Fibroblast of mammary gland (primary cell): ENCODE measurements at places on chromosomes 5 and 9.
A peak's percentile ranks its signal among the peaks of the same experiment; 100 is the strongest.

GRCh38 chr5:119270960-119271757, 84.7 kb upstream of the TNFAIP8 start:
- DNase-seq: no peak

GRCh38 chr9:74379718-74380117, 117.4 kb upstream of the RORB start:
- peak; percentile 19 for DNase-seq

- no peak for DNase-seq
These were observed 650.0 kb upstream of the SGCD start for GRCh38 chr5:155676967-155677366.

DNA sequence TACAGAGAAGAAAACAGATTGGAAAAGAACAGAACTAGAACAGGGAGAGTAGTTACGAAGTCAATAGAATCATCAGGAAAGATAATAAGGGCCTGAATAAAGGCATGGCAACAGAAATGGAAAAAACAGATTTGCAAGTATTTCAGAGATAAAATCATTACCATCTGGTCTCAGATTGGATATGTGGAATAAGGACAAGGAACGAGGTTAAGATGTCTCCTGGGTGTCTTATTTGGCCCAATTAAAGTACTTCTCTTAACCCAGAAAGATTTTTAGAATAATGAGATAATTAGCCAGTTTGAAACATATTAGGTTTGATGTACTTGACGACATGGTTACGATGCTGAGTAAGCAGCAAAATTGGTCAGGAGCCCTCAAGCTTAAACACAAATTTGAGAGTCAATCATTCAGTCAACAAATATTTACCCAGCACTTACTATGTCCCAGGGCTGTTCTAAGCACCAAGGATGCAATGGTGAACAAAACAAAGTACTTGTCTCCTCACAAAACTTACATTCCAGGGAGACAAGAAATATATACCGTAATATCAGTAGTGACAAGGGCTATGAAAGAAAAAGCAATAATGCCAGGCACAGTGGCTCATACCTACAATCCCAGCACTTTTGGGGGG, 18.3 kb downstream of the RICTOR start:
- DNase-seq: no peak

GRCh38 chr9:36161187-36161586, 8.0 kb upstream of the CCIN start:
- peak; percentile 71 for DNase-seq

GRCh38 chr9:86322973-86323644, 31.1 kb downstream of the TUT7 start:
- peak; percentile 93 for DNase-seq

GRCh38 chr5:141186897-141187512, at the start of gene PCDHB9:
PCDHB9 (plus strand) TSS chr5:141187161; CDS start chr5:141187319, 158 bp downstream.
- DNase-seq: peak; percentile 16

GRCh38 chr9:16387382-16387781, 483.1 kb downstream of the BNC2 start:
- DNase-seq: peak; percentile 40

DNA sequence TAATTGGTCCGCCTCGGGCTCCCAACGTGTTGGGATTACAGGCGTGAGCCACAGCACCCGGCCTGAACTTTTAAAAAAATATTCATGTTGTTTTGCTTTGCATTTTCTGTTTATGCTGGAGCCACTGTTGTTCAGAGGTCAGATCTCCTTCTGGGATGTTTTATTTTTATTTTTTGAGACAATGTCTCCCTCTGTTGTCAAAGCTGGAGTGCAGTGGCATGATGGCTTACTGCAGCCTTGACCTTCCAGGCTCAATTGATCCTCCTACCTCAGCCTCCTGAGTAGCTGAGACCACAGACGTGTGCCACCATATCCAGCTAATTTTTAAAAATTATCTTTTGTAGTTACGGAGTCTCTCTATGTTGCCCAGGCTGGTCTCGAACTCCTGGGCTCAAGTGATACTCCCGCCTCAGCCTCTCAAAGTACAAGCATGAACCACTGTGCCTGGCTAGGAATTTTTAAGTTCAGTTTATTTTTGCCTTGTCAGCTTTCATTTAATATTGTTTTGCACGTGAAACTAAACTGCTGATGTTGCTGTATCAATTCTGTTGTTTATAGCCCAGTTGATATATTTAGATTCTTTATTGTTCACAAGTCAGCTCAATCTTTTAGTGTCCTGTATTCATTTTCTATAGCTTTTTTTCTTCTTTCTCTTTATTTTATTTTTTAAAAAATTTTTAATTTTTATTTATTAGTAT, 13.7 kb downstream of the TMEFF1 start:
- DNase-seq: no peak

DNA sequence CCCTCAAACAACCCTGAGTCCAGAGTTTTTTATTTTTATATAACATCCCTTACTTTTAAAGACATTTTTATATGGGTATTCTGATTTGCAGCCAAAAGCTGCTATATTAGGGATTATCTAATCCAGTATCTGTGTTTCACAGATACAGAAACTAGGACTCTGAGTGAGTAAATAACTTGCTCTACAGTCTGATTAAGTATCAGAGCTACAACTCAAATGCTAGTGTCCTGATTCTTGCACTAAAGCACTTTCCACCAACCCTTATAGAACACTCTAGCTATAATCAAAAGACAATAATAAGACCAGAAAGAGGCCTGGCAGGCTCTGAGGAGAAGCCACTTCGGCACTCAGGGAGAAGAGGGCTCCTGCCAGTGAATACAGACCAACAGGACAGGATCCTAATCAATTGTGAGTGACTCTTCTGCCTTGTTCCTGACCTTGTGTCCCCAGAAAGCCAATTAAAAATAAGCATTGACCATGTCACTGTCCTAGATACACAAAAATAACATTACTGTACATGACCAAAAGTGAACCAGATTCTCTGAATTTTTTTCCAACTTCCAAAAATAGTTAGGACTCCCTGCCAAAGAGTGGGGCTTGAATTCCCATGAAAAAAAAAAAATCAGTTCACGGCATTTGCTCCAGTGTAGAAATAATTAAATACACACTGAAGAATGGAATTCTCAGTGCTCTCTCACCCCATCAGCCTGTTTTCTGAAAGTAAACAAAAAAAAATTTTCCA, 63.6 kb upstream of the MAP3K1 start:
- no peak for DNase-seq

DNA sequence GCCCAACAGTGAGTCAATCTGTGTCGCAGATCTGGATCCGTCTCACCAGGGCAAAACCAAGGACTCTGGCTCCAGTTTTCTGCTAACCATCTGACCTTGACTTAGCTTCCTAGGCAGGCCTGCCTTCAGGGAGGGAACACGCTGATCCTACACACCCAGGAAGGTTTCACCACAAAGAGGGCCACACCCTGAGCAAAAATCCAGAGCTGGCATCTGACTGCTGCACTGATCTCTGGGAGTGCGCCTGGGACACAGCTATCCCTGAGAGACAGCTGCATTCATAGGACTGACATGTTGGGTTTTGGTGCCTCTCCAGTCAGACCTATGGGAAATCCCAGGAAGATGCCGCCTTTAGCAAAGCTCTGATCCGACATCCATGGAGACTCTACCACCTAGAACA, 47.5 kb downstream of the CDK5RAP2 start:
- DNase-seq: peak; percentile 71

GRCh38 chr9:137916540-137916939, 39.0 kb downstream of the CACNA1B start:
- no peak for DNase-seq

GRCh38 chr9:93132287-93132927, 1.6 kb downstream of the NINJ1 start:
- DNase-seq: peak; percentile 52

DNA sequence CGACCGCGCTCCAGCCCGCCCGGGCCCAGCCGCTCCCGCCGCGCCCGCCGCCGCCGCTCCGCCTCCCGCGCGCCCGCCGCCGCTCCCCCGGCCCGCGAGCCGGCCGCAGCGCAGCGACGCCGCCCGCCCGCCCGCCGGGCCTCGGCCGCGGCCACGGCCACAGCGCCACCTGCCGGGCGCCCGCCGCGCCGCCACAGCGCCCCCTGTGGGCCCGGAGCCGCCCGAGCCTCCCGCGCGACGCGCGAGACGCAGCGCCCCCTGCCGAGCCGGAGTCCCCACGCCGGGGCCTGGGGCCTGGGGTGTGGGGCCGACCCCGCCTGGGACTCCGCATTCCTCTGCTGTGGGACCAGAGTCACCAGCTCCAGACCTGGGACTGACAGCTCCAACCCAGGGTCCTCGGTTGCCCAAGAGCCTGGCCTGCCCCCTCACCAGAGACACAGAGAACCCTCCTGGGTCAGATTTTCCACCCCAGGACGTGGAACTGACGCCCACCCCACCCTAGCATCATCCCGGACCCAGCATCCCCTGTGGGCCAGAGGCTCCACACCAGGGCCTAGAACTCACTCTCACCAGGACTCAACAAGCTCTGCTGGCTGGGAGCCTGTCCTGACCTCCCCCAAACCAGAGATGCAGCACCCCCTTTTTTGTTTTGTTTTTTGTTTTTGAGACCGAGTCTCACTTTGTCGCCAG, at the start of gene RAPGEF1:
Gene RAPGEF1 (minus strand): TSS at position 118 of the 690 bp plus-strand sequence. CDS start 246 bp downstream, outside the sequence.
- DNase-seq: no peak

GRCh38 chr5:73828465-73828864, 202.5 kb downstream of the ARHGEF28 start:
- DNase-seq: no peak

GRCh38 chr9:109113254-109113653, 6.5 kb downstream of the TMEM245 start:
- no peak for DNase-seq

- peak; percentile 72 for DNase-seq
These were observed 644 bp upstream of the CTNNAL1 start for GRCh38 chr9:109013679-109014607.

DNA sequence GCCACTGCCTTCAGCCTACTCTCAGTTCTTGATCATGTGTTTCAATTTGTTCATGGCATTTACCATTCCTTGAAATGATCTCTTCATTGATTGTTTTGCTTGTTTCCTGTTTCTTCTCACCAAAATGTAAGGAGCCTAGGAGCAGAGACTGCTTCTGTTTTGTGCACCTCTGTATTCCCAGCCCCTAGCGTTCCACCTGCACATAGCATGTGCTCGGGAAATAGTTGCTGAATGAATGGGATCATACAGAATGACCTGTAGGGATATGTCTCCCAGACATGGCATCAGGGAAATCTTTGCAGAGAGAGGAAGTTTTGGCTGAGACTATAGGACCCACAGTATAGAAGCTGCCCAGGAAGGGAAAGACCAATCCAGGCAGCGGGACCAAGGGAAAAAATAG, 6.2 kb upstream of the CERCAM start:
- no peak for DNase-seq

- no peak for DNase-seq
These were observed 68.8 kb downstream of the HACD4 start for GRCh38 chr9:20962536-20963225.

- DNase-seq: peak; percentile 86
These were observed 214.4 kb upstream of the PAPPA start for GRCh38 chr9:115939065-115939765.

DNA sequence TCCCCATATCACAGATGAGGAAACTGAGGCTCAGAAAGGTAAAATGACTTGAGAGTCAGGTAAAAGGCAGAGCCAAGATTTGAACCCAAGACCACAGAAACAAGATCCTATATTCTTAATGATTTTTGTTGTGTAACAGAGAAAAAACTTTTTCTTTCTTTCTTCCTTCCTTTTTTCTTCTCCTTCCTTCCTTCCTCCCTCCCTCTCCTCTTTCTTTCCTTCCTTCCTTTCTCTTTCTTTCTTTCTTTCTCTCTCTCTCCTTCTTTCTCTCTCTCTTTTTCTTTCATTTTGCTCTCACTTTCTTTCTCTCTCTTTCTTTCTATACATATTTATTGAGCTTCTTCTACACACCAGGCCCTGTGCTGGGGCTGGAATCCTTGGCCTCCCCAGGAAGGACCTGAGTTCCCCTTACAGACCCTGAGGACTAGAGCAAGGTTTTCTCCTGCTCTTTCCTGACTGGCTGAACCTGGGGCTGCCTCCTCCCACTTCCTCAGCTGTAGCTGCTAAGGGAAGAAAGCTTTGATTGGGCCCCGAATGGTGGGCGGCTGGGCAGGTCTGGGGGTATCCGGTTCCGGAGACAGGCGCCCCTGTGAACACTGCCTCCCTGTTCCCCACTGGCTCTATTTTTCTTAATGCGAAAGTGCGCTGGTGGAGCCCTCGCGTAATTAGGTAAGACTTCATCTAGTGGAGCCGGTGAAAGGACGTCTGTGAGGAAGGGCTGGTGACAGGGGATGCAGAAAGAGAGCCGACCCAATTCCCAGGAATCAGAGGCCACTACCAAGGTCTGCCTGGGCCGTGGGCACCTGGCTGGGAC, 27.4 kb upstream of the KIF12 start:
- DNase-seq: no peak

GRCh38 chr9:72454871-72455491, 66.4 kb upstream of the TMC1 start:
- no peak for DNase-seq

DNA sequence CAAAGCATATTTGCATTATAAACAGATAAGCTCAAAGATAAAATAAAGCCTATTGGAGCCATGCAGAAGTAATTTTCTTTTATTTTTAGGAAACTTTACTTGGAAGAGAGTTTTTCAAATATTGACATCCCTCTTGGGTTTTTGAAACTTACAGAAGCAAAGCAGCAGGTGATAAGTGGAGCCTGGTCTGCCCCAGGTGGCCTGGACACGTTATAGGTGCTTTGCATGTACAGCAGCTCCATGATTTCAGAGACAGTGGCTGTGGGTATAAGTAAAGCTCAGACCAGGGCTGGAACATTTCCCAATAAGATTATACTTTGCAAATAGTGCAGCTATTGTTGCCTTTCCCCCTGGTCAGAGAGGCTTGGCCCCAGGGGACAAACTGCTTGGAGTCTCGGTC, 51.5 kb downstream of the CCDC192 start:
- DNase-seq: no peak

DNA sequence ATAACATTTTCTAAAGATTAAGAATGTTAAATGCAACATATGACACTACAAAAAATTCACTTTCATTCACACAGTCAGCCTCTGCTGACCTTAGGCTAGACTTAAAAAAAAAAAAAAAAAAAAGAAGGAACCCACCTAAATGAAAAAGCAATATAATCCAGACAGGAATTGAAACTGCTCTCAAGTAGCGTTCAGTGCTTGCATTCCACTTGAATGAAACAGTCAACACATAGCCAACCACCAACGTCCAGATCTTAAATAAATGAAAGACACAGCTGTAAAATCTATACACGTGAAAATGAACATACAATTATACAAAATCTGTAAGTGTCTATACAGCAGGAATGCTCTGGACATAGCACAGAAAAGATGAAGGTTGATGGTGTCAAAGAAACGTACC, 11.4 kb downstream of the TMEM245 start:
- DNase-seq: peak; percentile 64

- DNase-seq: no peak
These were observed 69.4 kb downstream of the TLE1 start for GRCh38 chr9:81620002-81620390.

DNA sequence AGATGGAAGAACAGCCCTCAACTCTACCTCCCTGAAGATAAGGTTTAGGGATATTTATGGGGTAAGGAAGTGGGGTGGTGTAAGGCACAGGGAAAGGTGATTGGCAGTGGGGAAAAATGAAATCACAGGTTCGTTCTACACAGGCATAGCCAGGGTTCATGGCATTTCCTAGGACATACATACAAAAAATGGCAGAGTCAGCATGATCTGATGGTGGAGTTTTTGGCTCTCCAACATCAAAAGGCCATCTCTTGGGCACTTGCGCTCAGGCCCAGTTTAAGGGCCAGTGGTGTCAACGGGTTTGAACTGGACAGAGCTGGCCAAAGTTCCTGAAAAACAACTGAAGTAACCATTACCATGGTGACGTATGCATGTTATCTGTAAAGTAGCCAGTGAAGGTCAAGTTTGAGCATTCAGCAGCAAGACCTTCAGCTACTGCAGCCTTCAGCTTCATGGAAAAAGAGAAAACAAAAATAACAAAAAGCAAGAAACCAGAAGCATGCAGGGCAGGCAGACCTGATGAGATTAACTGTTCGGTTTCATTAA, 92.8 kb downstream of the SMARCA2 start:
- DNase-seq: no peak
